ENCODE measurements at places on chromosomes 12 and 14.
A peak's percentile ranks its signal among the peaks of the same experiment; 100 is the strongest.

DNA sequence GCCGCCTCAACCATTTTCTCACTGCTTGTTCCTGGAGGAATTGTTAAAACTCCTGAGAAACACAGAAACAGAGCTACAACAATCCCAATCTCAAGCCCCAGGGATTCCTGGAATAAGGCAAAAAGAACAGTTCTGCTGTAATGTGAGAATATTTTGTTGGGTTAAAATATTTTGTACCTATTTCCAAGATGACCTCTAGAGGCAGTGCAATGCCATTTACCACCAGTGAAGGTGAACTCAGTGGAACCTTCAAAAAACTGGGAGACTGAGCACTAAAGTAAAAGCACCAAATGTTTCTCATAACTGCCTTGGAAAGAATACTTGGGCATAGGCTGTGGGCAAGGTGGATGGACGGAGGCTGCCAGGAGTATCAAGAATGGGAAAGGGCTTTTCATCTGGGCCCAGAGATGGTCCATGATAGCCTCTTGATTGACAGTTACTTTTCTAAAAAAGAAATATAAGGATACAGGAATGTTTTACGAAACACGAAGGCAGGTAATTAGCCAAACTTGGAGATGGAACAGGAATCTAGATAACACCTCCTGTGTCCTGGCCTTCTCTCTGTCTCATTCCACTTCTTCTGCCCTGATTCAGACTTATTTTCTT is 334.0 kb upstream of the FLRT2 start:
- no peak overlapping the region for H3K4me3 ChIP-seq
- DNase-seq = no peak
- no peaks in the 10 kb centered on the region for H3K27me3 ChIP-seq
- H3K36me3 ChIP-seq = no peaks in the 10 kb centered on the region

GRCh38 chr14:89304972-89305703 is 111.9 kb downstream of the FOXN3 start:
- no peaks in the 10 kb centered on the region for H3K27me3 ChIP-seq
- H3K36me3 ChIP-seq = no peaks in the 10 kb centered on the region
- H3K27ac ChIP-seq = peak overlapping the region; percentile 91
- H3K4me3 ChIP-seq = no peak overlapping the region
- peaks cover 81% of the 10 kb centered on the region for H3K4me1 ChIP-seq
- no peak for DNase-seq

- peaks cover 27% of the 10 kb centered on the region for H3K4me1 ChIP-seq
- H3K36me3 ChIP-seq = peaks cover 18% of the 10 kb centered on the region
- H3K27me3 ChIP-seq = peaks cover 2% of the 10 kb centered on the region
- DNase-seq = peak; percentile 93
- peak within 1 kb of the TSS; percentile 95 for H3K27ac ChIP-seq
- H3K4me3 ChIP-seq = peak within 1 kb of the TSS; percentile 92
Observed at GRCh38 chr12:57771873-57772428, at the start of gene METTL1. TSS of gene METTL1 (minus strand) at chr12:57772105. CDS start at chr12:57772083, 22 bp downstream.

- DNase-seq = no peak
- H3K4me3 ChIP-seq = no peak overlapping the region
- no peaks in the 10 kb centered on the region for H3K27me3 ChIP-seq
- H3K27ac ChIP-seq = peak overlapping the region; percentile 89
Observed at GRCh38 chr12:104670439-104671408, 214.0 kb downstream of the CHST11 start.

- no peak overlapping the region for H3K27ac ChIP-seq
- peaks cover 11% of the 10 kb centered on the region for H3K27me3 ChIP-seq
Observed at GRCh38 chr14:52397844-52398243, 83.7 kb downstream of the PTGER2 start.

GRCh38 chr12:13843841-13844240 is 137.6 kb downstream of the GRIN2B start:
- H3K36me3 ChIP-seq = no peaks in the 10 kb centered on the region
- no peak for DNase-seq
- H3K4me3 ChIP-seq = no peak overlapping the region
- H3K27me3 ChIP-seq = peaks cover 15% of the 10 kb centered on the region
- no peak overlapping the region for H3K27ac ChIP-seq

DNA sequence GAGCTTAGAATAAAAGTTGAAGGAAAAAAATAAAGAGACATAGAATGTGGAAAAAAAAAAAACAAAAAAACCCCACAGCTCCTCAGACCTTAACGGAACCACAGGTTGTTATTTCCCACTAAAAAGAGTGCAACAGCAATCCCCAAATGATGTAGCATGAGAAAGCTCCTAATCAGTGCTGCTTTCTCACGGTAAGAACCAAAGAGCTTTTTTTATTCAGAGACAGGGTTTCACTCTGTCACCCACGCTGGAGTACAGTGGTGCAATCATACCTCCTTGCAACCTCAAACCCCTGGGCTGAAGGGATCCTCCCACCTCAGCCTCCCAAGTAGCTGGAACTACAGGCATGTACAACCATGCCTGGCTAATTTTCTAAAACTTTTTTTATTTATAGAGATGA is 13.3 kb downstream of the NDUFA12 start:
- no peak for DNase-seq
- H3K27me3 ChIP-seq = no peaks in the 10 kb centered on the region
- no peak overlapping the region for H3K4me3 ChIP-seq
- H3K4me1 ChIP-seq = peaks cover 12% of the 10 kb centered on the region
- H3K36me3 ChIP-seq = peaks cover 46% of the 10 kb centered on the region

DNA sequence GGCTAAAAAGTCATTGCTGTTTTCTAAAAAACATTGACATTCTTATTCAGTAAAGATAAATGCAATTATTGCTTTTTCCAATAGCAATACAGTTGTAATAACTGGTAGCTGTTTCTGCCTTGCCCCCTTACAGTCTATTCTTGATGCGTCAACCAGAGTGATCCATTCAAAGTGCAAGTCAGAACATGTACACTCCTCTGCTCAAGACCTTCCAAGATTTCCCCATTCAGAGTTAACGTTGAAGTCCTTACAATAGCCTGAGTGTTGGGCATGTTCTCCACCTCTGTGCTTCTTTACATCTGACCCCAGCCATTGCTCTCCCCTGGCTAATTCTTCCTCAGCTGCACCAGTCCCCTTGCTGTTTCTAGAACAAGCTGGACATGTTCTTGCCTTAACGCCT is 24.3 kb downstream of the VRK1 start:
- no peak overlapping the region for H3K27ac ChIP-seq
- DNase-seq = no peak
- no peaks in the 10 kb centered on the region for H3K27me3 ChIP-seq

- no peaks in the 10 kb centered on the region for H3K4me1 ChIP-seq
- no peak overlapping the region for H3K27ac ChIP-seq
- no peaks in the 10 kb centered on the region for H3K36me3 ChIP-seq
- peaks cover 43% of the 10 kb centered on the region for H3K27me3 ChIP-seq
- no peak for DNase-seq
Observed at GRCh38 chr14:94386085-94387031, 2.0 kb downstream of the SERPINA1 start.

- no peak overlapping the region for H3K27ac ChIP-seq
- no peaks in the 10 kb centered on the region for H3K27me3 ChIP-seq
- no peak for DNase-seq
- H3K4me3 ChIP-seq = no peak overlapping the region
Observed at GRCh38 chr12:76008428-76008827, 23.1 kb downstream of the PHLDA1 start.

- H3K4me1 ChIP-seq = no peaks in the 10 kb centered on the region
- H3K4me3 ChIP-seq = no peak overlapping the region
- no peaks in the 10 kb centered on the region for H3K36me3 ChIP-seq
- H3K27me3 ChIP-seq = no peaks in the 10 kb centered on the region
- DNase-seq = no peak
Observed at GRCh38 chr14:43706900-43707299, 800.2 kb downstream of the FSCB start.

GRCh38 chr12:116400636-116401372 is 123.3 kb upstream of the MED13L start:
- H3K36me3 ChIP-seq = no peaks in the 10 kb centered on the region
- no peak overlapping the region for H3K27ac ChIP-seq
- DNase-seq = no peak
- no peaks in the 10 kb centered on the region for H3K27me3 ChIP-seq

- H3K4me3 ChIP-seq = no peak overlapping the region
- no peaks in the 10 kb centered on the region for H3K27me3 ChIP-seq
- H3K36me3 ChIP-seq = peaks cover 20% of the 10 kb centered on the region
- DNase-seq = no peak
- H3K4me1 ChIP-seq = peaks cover 11% of the 10 kb centered on the region
- H3K27ac ChIP-seq = no peak overlapping the region
Observed at GRCh38 chr12:1419849-1420371, 174.5 kb downstream of the FBXL14 start.

GRCh38 chr14:93019970-93020369 is 95.8 kb downstream of the ITPK1 start:
- H3K4me3 ChIP-seq = no peak overlapping the region
- no peaks in the 10 kb centered on the region for H3K36me3 ChIP-seq
- peak overlapping the region; percentile 80 for H3K27ac ChIP-seq
- DNase-seq = no peak

GRCh38 chr14:54186821-54187763 is 209.7 kb upstream of the CDKN3 start:
- H3K27ac ChIP-seq = no peak overlapping the region
- no peak overlapping the region for H3K4me3 ChIP-seq
- H3K27me3 ChIP-seq = peaks cover 3% of the 10 kb centered on the region
- no peak for DNase-seq
- H3K4me1 ChIP-seq = no peaks in the 10 kb centered on the region

- no peaks in the 10 kb centered on the region for H3K36me3 ChIP-seq
- peaks cover 98% of the 10 kb centered on the region for H3K27me3 ChIP-seq
- peaks cover 11% of the 10 kb centered on the region for H3K4me1 ChIP-seq
Observed at GRCh38 chr14:101456246-101457175, 104.8 kb upstream of the DIO3 start.

DNA sequence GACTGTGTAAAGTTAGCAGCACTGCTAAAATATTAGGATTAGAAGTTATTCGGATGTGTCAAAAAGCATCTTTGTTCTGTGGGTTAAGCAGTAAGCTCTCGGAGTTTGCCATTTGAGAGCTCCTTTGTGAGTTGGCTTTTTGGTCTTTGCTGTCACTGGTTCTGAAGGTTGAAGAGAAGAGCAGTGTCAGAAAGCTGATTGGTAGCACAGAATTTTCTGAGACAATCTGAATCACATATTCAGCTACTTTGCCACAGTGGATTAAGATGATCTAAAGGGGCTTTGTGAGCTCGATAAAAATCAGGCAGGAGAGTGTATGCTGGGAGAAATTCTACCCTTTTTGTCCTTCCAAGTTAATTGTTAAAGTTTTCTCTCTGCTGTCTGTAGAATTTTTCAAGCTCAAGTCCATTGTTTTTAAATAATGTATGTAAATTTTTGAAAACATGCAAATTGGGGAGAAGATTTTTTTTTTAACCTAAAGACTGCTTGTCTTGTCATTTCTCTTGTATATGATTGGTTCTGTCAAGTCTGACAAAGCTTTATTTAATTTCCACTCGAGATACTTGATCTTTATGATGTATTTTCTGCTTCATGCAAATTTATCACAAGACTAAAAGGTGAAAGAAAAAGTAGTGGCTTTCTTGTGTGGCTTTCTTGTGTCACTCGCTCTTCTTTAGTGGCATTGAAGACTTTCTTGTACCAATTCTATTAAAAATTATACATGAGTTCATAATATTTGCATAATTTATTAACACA is 307.3 kb downstream of the EGLN3 start:
- no peak for DNase-seq
- no peak overlapping the region for H3K27ac ChIP-seq
- no peaks in the 10 kb centered on the region for H3K4me1 ChIP-seq
- H3K4me3 ChIP-seq = no peak overlapping the region
- no peaks in the 10 kb centered on the region for H3K36me3 ChIP-seq
- peaks cover 30% of the 10 kb centered on the region for H3K27me3 ChIP-seq

DNA sequence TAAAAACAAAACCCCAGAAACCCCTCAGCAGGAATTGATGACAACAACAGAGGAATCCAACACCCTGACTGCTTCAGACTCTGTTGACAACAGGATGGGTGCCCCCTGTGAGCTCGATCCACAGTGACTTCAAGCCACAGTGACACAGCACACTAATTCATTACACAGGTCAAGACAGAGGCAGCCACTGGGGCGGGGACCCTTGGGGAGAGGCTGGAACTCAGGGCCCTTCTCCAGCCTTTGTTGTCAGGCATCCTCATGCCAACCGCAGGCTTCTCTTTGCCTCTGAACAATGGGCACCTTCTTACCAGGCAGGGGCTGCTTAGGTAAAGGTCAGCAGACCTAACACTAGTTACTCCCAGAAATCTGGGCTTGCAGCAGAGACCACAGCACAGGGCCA is 37.6 kb downstream of the ACADS start:
- H3K4me1 ChIP-seq = peaks cover 23% of the 10 kb centered on the region
- no peaks in the 10 kb centered on the region for H3K27me3 ChIP-seq
- H3K27ac ChIP-seq = peak overlapping the region; percentile 23

DNA sequence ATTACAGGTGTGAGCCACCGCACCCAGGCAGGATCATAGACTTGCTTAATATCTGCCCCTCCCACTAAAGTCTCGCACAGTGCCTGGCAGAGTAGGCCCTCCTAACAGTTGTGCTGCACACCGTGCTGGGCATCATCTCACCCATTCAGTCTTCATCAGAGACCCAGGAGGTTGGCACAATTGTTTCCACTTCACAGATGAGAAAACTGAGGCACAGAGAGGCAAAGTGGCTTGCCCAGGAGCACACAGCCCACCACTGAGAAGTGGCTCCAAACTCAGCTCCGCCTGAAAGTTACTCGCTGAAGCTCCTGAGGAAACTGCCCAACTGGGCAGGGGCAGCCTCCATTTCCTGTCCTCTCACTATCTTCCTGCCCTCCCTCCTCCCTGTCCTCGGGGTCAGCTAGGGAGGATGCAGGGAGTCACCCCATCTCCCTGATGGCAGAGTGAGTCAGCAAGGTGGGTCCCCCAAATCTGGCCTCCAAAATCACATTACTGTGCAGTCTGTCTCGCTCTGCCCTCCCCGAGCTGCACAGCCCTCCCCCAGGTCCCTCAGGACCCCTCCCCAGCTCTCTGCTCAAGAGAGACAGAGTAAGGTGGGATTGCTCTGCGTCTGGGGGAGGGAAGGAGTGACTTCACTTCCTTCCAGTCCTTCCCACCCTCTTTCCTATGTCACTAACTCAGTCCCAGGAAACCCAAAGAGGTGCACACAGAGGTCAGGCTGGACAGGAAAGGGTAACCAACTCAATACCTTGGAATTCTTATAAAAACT is 5.7 kb downstream of the SLC8B1 start:
- no peak overlapping the region for H3K4me3 ChIP-seq
- peak overlapping the region; percentile 46 for H3K27ac ChIP-seq
- peaks cover 22% of the 10 kb centered on the region for H3K36me3 ChIP-seq
- no peaks in the 10 kb centered on the region for H3K27me3 ChIP-seq
- no peak for DNase-seq
- H3K4me1 ChIP-seq = peaks cover 64% of the 10 kb centered on the region

DNA sequence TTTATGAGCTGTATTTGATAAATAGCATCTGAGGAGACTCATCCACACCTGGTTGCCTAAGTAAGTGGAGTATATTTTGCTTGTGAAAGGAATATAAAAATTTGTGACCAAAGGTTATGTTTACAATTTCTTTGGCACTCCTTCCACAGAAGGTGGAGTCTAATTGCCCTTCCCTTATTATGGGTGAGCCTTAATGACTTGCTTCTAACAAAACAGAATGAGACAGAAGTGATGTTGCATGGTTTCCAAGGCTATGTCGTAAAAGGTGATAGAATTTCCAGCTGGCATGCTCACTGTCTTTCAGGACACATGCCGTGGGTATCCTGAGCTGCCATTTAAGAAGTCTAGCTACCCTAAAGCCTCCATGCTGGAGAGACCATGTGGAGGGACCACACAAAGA is 116.8 kb upstream of the ABCD2 start:
- peaks cover 25% of the 10 kb centered on the region for H3K36me3 ChIP-seq
- H3K27me3 ChIP-seq = no peaks in the 10 kb centered on the region
- H3K4me1 ChIP-seq = no peaks in the 10 kb centered on the region
- no peak overlapping the region for H3K4me3 ChIP-seq
- H3K27ac ChIP-seq = no peak overlapping the region

GRCh38 chr12:86950043-86950442 is 693.9 kb upstream of the MGAT4C start:
- H3K4me3 ChIP-seq = no peak overlapping the region
- H3K4me1 ChIP-seq = no peaks in the 10 kb centered on the region
- no peak for DNase-seq
- H3K36me3 ChIP-seq = no peaks in the 10 kb centered on the region
